Stimulated activated CD8-positive, alpha-beta memory T cell treated with anti-CD3 and anti-CD28 coated beads, Interleukin-2, amount 100 ng/mL, for 48 hours (primary cell): ENCODE measurements at places on chromosomes 11 and 22.

- DNase-seq, result no peak
Measured at GRCh38 chr22:44491269-44492035, 6.6 kb downstream of the RTL6 start.

GRCh38 chr11:111438846-111439520, 59.9 kb upstream of the POU2AF1 start:
- no peak for DNase-seq

- no peak for DNase-seq
Measured at GRCh38 chr11:45078236-45079074, 68.0 kb upstream of the PRDM11 start.

DNA sequence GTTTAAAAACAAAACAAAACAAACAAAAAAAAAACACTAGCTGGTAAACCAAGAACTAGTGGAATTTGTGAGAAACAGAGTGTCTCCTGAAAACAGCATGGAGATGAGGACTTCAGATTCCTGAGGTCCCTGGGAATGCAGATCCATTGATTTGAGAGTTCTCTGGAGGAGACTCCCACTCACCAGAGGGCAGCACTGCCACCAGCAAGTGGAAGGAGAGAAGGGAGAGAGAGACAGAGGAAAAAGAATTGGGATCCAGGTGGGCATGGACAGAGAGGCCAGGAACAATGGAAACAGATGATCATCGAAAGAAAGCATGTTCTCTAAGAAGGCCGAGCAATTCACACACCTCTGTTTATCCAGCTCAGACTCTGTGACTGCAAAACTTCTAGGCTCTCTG, 31.8 kb downstream of the ETS1 start:
- no peak for DNase-seq

GRCh38 chr11:103970701-103971249, 65.7 kb upstream of the DDI1 start:
- DNase-seq, result no peak

GRCh38 chr11:67280341-67280787, 8.7 kb upstream of the ANKRD13D start:
- no peak for DNase-seq

DNA sequence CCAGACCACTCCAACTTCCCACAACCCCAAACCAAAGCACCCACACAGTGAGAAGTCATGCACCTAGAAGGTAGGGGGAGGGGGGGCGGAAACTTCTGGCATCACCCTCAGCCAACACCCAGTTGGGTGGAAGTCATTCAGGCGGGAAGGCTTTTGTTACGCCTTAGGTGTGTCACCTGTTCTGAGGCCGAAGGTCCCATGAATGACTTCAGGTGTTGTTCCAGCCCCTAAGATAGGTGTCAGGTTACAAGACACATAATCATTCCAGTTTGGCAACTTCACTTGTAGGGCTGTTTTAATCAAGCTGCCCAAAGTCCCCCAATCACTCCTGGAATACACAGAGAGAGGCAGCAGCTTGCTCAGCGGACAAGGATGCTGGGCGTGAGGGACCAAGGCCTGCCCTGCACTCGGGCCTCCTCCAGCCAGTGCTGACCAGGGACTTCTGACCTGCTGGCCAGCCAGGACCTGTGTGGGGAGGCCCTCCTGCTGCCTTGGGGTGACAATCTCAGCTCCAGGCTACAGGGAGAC, at the start of gene TMPRSS4:
Gene TMPRSS4 (plus strand): TSS at position 325 of the 528 bp plus-strand sequence. CDS start 225 bp downstream, outside the sequence.
- DNase-seq, result no peak

DNA sequence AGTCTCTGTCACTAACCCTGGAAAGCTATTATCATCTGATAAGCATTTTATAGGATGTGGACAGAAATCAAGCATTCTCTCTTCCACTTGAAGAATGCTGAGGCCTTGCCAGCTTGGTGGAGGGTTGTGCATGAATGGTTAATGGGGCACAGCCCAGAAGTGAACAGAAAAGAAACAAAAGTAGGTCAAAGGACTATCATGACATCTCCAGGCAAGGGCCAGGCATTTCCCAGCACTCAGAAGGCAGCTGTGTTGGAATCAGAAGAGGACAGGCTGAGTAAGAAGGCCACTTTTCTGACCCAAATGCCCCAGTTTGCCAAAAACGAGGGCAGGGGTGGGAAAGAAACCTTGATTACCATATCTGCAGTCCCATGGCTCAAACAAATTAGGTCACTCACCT, 12.4 kb downstream of the TENM4 start:
- no peak for DNase-seq

- DNase-seq, result no peak
Measured at GRCh38 chr22:50308597-50308935, 1.1 kb upstream of the PLXNB2 start.

DNA sequence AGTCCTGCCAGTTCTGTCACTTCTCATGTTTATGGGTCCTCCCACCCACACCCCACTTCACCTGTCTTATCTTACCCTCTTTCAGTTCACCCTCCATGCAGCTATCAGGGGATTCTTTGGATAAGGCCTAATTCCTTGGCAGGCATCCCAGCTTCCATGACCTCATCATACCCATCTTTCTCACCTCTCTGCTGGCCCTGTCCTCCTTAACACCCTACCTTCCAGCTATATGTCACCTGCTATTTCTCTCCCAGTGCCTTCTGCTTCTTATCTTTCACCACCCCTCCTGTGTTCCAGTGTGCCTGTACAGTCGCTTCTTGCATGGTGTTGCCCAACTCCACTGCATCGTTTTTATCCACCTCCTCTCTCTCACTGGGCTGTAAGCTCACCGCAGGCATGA, 28.3 kb downstream of the SNU13 start:
- DNase-seq, result no peak

DNA sequence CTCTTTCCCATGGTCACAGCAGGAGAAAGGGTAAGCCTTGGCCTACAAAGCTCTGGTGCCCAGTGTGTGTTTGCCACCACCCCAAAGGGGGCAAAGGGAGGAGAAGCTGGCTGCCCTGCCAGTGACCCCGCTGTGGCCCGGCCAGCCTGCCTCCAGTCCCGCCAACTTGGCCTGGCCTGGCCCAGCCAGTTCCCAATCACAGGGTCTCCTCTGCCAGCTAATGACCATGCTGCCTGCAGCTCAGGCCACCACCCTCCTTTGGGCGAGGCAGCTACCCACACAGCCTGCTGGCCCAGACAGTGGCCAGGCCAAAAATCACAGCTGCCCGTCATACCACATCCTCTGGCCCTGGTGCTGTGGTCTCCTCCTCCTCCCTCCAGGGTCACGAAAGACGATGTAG, 5.1 kb downstream of the GDPD5 start:
- no peak for DNase-seq

GRCh38 chr11:15074206-15075161, 1.1 kb downstream of the CALCB start:
- peak; percentile 89 for DNase-seq

- DNase-seq, result no peak
Measured at GRCh38 chr11:96114178-96115064, 190.5 kb upstream of the MTMR2 start.

GRCh38 chr11:112554586-112554985, 293.9 kb upstream of the PLET1 start:
- no peak for DNase-seq

DNA sequence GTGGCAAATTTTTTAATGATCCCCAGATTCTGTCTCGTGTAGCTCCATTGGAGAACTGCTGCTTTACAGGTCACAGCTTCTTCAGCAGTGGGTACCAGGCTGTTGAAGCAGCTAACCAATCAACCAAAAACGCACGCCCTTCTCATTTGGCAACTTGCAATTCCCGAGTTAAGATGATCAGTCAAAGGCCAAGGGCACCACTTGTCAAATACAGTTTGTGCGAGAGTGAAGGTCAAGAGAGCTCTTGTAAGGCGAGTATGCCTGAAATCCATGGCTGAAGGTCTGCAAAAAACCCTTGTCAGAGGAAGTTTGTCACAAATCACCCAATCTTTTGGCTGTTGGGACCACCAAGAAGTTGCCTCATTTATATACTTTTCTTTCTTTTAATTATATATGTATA, 12.9 kb upstream of the PPP2R1B start:
- DNase-seq, result no peak

GRCh38 chr11:104799251-104799650, 99.0 kb downstream of the CASP12 start:
- DNase-seq, result no peak

DNA sequence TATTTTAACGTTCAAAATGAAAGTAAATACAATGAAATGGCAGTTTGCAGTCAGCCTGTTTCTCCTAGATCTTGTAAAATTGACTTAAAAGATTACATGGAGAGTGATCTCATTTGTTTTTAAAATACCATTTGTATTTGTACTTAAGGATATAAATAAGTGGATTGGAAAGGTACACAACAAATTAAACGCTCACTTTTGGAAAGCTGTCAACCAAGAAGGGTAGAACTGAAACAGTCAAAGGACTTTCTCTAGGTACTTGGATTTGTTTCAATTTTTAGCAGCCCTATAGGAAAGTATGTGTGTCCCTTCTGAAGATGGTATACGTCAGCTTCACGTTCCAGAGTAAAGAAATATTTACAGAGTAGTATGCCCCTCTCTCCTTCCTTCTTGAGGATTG, 7.3 kb downstream of the TBRG1 start:
- DNase-seq, result no peak

GRCh38 chr11:12890476-12890875, 118.6 kb upstream of the RASSF10 start:
- no peak for DNase-seq

GRCh38 chr11:76251226-76251575, 44.9 kb upstream of the WNT11 start:
- no peak for DNase-seq

DNA sequence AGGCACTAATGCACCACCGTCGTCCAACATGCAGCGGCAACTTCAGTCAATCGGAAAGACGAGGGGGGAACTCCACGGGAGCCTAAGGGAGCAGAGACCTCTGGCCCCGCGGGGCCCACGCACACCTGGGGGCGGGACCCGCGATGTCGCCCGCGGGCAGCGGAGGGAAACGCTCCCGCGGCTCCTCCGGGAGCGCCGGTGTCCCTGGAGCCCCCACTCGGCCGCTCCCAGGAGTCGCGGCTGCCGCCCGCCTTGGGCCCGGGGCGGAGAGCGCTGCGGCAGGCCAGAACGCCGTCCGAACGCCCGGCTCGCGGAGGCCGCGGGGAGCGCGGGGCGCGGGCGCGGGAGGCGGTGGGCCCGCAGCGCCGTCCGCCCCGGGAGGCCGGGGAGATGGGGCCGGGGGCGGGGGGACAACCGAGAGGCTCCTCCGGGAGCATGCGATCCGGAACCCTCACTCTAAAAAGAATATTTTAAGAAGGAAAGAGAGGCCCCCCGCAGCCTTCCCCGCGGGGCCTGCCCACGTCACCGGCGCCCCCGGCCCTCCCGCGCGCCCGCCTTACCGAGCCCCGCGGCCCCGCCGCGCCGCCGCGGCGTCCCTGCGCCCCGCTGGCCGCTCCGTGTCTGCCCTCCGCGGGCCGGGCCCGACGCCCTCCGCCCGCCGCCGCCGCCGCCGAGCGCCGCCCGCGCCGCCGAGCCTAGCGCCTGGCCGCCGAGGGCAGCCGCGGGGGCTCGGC, 86.6 kb upstream of the ARHGAP32 start:
- DNase-seq, result no peak

- DNase-seq, result no peak
Measured at GRCh38 chr11:65102142-65103095, 6.4 kb downstream of the VPS51 start.

DNA sequence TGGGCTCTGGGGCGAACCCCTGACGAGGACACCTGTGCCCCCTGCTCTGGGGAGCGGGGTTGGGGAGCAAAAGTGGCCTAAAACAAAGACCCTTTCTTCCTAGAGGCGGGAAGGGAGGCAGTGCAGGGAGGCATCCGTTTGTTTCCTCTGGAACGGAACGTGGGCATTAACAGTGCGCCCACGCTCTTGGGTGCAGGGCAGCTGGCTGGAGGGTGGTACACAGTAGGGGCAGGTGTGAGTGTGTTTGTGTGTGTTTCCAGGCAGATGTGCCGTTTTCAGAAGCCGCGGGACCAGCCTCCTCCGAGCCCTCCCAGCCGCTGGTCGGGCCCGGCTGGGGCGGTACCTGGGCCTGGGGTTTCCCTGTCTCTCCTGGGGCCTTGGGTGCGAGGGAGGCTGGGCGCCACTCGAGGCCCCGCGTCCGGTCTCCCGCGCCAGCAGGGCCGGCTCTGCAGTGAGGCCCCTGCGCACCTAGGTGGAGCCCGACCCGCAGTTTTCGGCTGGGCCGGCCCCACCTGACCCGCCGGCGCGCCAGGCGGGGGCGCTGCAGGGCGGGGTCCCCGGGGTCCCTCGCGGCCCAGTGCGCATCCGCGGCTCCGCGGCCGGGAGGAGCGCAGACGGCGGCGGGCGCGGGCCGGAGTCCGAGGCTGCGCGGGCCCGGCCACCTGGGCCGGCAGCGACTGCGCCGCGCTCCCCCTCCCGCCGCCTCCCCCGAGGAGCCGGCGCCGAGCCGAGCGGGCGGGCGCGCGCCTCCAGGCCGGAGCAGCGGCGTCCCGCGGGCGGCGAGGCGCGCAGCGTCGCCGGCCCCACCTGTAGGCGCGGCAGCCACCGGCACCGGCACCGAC, 1252.7 kb downstream of the BRD1 start:
- DNase-seq, result peak; percentile 34

DNA sequence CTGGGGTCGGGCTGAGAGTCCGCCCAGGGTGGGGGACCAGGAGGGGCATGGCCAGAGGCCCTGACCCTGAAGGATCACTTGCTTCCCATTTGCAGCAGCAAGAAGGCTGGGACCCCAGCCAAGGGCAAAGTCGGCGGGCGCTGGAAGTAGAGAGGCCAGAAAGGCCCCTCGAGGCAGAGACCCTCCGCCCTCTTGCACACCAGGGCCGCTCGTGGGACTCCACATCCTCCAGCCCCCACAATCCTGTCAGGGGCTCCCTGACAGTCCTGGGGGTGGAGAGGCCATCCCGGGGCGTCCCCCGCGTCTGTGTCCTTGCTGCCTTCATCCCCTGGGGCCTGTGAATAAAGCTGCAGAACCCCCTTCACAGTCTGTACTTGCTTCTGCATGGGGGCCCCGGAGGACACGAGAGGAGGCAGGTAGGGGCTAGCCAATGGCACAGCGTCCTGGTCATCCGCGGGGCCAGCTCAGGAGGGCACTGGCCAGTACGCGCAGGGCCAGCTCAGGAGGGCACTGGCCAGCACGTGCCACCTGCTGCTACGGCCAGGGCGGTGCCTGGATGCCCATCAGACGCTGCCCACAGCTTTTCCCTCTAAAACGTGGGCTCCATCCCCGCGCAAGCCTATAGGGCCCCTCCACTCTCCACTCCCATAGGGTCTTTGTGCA, 8.7 kb upstream of the MRPL23 start:
- no peak for DNase-seq

GRCh38 chr11:36574486-36574885, 6.7 kb downstream of the RAG1 start:
- DNase-seq, result no peak
